Activated CD4-positive, alpha-beta T cell treated with anti-CD3 and anti-CD28 coated beads, Interleukin-10, Interleukin-2, amounts not matched to agents 100 ng/mL and 50 ng/mL, durations not matched to agents 16 hours and 8 hours (primary cell): ENCODE measurements at places on chromosomes 13 and 19.
A peak's percentile ranks its signal among the peaks of the same experiment; 100 is the strongest.

DNA sequence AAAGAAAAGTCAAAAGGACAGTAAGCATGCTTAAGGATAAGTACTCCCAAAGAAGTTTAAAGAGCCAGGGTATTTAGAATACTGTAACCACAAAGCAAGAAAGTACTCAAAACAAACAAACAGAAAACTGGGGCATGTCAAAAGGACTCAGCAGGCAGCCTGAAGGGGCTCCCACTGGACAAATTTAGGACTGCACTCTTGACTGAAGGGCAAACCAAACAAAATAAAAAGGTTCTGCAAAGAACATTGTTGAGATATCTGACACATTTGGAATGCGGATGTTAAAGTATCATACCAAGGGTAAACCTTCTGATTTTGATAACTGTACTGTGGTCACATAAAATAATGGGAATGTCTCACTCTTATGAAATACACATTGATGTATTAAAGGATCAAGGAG is 157.4 kb downstream of the TNFSF13B start:
- no peak for DNase-seq

GRCh38 chr13:35500144-35500543 is 23.7 kb upstream of the MAB21L1 start:
- DNase-seq: no peak

- DNase-seq: no peak
These were observed 6.6 kb downstream of the SIRT2 start for GRCh38 chr19:38892841-38893240.

GRCh38 chr13:51912091-51912490 is 50.3 kb downstream of the CCDC70 start:
- no peak for DNase-seq

DNA sequence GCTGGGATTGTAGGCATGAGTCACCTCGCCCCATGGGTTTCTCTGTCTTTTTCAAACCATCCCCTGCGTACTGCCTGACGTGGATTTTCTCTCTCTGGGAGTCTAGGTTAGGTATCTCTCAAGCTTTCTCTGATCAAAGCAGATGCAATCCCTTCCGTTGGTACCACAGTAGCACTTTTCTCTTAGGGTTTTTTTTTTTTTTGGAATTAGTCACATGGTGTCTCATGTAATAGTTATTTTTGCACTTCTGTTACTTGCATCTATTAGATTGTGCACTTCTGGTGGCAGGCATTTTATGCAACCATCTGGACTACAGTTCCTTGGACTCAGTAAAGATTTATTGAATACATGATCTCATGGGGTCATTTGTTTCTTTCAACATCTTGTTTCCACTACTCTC is 72.1 kb downstream of the GPC6 start:
- DNase-seq: no peak

- DNase-seq: no peak
These were observed 25.0 kb downstream of the RASL11A start for GRCh38 chr13:27295660-27296059.

- no peak for DNase-seq
These were observed 940 bp upstream of the DCUN1D2 start for GRCh38 chr13:113491418-113491883.

DNA sequence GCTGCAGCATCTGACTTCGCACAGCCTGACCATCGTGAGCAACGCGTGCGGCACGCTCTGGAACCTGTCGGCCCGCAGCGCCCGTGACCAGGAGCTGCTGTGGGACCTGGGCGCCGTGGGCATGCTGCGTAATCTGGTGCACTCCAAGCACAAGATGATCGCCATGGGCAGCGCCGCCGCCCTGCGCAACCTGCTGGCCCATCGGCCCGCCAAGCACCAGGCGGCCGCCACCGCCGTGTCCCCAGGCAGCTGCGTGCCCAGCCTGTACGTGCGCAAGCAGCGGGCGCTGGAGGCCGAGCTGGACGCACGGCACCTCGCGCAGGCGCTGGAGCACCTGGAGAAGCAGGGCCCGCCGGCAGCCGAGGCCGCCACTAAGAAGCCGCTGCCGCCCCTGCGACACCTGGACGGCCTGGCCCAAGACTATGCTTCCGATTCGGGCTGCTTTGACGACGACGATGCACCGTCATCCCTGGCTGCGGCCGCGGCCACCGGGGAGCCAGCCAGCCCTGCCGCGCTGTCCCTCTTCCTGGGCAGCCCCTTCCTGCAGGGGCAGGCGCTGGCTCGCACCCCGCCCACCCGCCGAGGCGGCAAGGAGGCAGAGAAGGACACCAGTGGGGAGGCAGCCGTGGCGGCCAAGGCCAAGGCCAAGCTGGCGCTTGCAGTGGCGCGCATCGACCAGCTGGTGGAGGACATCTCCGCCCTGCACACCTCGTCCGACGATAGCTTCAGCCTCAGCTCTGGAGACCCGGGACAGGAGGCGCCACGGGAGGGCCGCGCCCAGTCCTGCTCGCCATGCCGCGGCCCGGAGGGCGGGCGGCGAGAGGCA is 13.6 kb downstream of the C19orf25 start:
- peak; percentile 54 for DNase-seq

DNA sequence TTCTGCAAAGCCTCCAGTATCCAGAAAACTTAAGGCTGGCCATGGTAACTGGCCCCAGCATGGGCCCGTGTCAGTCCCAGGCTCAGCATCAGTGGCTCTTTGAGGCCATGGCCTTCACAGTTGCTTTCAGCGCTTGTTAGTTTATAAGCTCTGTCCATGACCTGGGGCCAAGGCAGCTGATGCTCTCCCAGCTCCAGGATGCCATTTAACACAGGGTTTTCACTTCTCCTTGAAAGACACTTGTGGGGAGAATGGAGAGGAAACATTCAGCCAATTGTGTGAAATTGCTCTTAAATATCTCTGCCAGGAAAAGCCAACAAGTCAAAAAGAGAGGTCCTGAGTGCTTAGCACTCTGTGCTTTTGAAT is 321.3 kb downstream of the FOXO1 start:
- DNase-seq: no peak

DNA sequence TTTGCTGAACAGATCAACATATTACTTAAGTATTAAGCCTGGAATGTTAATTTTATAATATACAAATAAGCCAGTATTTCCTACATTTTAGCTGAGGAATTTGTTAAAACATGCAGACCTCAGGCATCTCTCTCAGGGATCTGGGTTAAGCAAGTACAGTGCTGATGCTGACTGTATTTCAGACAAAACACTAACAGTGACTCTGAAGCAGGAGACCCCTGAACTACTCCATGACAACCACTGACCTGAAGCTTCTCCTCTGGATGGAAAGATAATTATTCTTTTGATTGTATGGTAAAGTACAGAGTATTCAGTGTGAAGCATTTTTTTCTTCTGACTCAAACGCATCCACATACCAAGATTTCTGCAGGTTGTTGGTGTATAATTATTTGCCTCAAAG is 680.8 kb downstream of the LIG4 start:
- no peak for DNase-seq

DNA sequence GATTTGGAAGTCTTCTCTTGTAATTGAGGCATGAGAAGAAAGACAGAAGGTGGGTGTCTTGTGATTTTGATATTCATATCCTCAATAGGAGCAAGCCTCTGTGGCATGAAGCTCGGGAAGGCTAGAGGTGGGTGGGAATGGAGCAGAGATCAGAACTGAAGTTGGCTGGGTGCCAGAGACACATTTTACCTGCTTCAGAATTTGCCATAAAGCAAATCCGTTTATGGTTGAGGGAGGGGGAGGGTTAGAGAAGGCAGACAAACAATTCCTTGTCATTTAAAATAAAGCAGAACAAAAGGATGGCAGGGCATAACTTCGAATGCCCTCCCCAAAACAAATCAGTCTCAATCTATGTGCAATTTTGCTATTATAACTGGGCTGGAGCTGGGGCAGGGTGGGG is 305.9 kb downstream of the KLF5 start:
- DNase-seq: no peak

DNA sequence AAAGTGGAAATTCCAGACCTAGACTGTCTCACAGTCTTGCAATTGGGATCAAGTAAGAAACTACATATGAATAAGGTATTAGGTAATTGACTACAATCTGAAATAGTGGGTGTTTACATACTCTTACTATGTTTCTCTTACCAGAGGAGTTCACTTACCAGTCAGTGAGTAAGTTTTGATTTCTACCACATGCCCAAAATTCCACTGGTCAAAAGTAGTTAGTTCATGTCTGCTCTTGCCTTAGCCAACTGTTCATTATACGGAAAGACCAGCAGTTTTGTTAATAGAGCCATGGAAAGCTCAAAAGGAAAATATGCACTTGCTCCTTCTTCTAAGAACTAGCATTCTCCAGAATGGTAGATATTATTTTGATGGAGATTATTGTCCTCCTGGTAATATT is 490.8 kb downstream of the RFC3 start:
- DNase-seq: no peak

DNA sequence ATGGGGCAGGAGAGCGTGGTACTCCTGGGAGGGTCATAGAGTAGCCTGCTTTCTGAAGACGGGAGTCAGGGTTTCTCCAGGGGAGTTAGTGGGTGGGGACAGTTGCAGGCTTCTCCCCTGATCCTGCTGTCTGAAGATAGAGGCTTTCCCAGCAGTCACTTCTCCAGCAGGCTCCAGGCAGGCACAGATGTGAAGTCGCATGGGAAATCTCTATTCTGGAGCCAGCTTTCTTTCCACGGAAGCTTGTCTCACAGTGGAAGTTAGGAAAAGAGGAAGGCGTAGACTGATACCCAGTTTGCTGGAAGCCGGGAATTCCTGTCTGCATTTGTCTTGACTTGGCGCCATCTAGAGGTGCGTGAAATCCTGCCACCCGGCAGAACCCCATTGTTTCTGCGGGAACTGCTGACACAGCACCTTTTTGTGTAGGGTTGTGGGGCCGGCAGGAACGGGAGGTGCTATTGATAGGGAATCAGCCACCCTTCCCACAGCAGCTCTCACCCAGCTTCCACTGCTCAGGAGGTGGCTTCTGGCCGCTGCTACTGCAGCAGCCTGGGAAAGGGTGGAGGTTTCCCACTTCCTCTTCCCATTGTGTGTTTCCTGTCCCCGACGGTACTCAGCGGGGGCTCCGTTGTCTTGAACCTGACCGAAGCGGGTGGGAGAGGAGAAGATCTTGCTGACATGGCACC is 28.5 kb upstream of the NPAS1 start:
- peak; percentile 71 for DNase-seq

DNA sequence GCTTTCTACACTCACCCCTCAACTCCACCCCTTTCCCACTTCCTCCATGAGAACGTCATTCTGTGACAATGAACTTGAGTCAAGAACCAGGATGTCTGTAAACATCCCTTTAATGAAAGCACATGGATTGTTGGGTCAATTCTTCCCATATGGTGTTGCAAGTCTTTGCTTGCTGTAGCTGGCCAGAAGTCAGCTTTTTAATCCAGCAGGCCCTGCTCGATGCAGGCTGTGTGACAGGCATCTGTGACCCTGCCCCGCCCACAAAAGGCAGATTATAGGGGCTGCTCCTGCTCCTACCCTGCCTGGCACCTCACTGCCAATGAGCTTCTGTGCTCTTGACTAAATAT is 78.0 kb downstream of the STARD13 start:
- DNase-seq: peak; percentile 19

GRCh38 chr19:45079063-45079910 is at the start of gene GEMIN7:
GEMIN7 (plus strand) TSS chr19:45079260; CDS start chr19:45090115, 10,855 bp downstream.
- DNase-seq: peak; percentile 88

DNA sequence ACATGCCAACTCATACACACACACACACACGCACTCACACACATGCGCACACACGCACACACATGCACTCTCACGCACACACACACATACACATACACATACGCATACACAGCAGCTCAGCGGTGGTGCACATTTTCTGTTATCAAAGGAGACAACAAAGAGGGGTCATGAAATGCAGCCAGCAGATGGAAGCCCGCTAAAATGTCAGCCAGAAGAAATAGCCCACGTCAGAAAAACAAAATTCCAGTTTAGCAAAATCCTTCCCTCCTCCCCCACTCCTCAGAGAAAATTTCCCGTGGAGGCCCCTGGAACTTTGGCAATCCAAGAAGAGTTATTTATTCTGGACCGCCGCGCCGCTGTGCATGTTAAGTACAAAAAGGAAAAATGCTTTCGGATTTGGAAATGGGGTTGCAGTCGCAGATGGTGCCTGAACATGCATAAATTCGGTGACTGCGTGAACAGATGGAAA is 114.6 kb upstream of the VSTM2B start:
- DNase-seq: no peak

- DNase-seq: no peak
These were observed 18.8 kb upstream of the SPC24 start for GRCh38 chr19:11174336-11174735.

DNA sequence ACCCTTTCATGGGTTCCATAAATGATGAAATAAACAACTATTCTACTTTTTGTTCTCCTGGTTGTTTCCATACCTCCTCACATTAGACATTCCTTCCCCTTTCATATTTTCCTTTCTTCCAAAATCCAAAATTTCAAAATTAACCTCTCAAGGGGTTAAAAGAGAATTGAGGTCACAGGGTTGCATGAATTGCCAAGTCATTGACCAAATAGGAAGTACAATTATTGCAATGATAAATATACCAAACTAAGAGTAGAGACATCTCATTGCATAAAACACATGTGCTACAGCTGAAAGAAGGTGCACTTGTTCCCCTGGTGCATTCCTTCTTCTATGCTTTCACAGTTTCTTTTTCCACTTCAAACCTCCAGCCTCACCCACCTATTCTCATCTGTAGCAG is 136.1 kb downstream of the KCTD12 start:
- no peak for DNase-seq

- DNase-seq: no peak
These were observed 197.1 kb downstream of the VWA8 start for GRCh38 chr13:41763782-41764181.

DNA sequence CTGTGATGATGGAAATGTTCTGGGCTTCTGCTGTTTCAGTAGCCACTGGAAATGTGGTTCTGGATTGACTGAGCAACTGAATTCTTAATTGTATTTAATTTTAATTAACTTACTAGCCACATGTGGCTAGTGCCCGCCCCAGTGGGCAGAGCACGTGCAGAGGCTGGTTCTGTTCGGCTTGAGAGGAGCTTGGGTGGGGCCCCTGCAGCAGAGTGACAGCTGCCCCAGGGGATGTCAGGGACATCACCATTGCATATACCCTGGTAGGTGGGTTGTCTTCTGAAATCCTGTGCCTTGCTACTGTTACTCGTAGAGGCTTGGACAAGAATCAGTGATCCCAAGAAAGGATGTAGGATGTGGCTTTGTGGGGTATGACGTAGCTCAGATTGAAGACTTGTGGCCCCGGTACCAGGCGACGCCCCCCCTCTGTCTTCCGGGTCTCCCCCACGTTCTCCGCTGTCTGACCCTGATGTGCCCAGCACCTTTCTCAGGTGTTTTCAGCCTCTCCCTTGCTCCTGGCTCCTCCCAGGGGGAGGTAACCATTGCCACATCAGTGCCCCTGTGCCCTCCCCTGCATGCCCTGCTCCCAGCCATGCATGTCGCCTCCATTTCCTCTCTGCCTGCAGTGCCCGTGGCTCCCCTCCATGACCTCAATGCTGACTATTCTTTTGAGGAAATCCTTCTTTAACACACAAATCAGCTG is 102.6 kb upstream of the RNF113B start:
- no peak for DNase-seq

DNA sequence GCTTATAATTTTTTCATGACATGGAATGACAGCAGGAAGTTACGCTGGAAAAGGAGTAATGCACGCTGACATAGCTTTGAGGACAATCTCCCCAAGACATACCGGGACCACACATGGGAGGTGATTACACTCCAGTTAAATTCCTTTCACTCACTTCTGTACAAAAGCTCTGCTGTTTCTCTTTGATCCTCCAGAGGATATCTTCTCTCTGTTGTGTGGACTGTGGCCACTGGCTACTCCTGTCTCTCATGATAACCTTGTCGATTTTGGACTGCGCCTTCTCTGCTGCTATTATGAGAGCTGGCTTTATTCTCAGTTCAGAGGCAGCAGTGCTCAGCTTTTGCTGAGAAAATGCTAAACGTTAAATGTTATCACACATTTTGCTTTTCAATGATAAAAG is 464.6 kb downstream of the FGF9 start:
- no peak for DNase-seq

- DNase-seq: peak; percentile 34
These were observed 17.9 kb upstream of the TINCR start for GRCh38 chr19:5585461-5586299.
